ENCODE measurements at places on chromosomes 1 and 21.

- DNase-seq: no peak
Measured at GRCh38 chr21:37281993-37282392, 14.9 kb upstream of the VPS26C start.

GRCh38 chr1:188062456-188062855 is 1233.7 kb downstream of the PLA2G4A start:
- DNase-seq: no peak

- no peak for DNase-seq
Measured at GRCh38 chr1:64147759-64148158, 55.7 kb upstream of the UBE2U start.

DNA sequence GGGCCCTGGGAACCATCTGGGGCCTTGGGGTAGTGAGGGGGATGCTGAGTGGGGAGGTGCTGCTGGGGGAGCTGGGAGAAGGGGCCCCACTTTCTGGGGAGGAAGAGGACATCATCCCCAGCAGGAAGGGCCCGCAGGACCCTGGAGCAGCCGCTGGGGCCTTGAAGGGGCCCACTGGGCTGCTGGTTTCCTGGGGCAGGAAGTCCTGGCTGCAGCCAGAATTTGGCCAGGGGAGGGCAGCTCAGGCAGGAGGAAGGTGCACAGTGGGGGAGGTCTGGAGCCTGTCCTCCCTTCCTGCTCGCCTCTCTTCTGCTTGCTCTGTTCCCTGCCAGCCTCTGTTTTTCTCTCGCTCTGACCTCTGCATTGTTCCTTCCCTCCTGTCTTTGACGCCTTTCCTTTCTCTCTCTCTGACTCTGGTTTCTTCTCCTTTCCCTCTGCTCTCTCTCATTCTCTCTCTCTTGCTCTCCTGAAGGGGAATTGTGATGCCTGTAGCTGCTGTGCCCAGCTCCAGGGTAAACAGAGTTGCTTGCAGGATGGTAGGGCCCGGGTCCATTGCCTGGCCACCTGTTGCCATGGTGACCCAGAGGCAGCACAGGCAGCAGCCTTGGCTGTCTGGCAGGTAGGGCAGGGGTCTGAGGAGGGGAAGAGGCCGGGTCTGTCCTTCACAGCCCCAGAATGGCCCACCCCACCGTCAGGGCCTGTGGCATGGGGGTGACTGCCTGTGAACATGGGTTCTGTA is 23.9 kb downstream of the ACOT11 start:
- DNase-seq: no peak

- no peak for DNase-seq
Measured at GRCh38 chr1:225847610-225848009, 34.6 kb downstream of the TMEM63A start.

- no peak for DNase-seq
Measured at GRCh38 chr21:38306433-38307141, 49.8 kb downstream of the KCNJ15 start.

GRCh38 chr1:158809862-158810261 is 21.3 kb upstream of the MNDA start:
- no peak for DNase-seq

GRCh38 chr1:224591326-224591725 is 24.8 kb upstream of the CNIH3 start:
- no peak for DNase-seq

DNA sequence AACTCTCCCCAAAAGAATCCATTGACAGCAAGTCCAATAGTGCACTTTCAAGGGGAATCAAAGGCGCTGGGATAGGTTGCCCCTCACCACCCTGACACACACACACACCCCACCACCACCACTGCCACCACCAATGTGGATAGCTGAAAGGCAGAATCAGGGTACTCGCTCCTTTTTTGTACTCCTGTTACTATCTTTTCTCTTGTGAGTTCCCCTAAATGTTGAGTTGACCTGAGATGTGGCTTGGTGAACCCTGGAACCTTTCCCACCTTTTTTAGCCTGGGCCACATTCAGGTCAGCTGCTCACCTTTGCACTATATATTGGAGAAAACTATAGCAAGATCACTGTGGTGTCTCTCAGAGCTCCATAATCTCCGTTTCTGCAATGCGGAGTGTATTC is 3.9 kb downstream of the S100A8 start:
- no peak for DNase-seq

DNA sequence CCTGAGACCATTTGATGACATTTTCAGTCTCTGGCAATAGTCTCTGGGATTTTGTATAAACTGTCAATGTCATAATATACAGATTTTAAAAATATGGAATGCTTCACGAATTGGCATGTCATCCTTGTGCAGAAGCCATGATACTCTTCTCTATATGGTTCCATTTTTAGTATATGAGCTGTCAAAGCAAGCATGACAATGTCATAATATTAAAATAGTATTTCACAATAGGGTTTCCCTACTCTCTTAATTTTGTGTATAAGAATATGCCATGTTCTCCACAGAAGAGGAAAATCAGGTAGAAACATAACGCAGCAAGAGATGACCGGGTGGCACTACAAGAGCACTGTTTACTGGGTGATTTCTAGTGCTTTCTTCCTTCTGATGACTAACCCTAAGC is 8.3 kb upstream of the DIPK1A start:
- DNase-seq: no peak

DNA sequence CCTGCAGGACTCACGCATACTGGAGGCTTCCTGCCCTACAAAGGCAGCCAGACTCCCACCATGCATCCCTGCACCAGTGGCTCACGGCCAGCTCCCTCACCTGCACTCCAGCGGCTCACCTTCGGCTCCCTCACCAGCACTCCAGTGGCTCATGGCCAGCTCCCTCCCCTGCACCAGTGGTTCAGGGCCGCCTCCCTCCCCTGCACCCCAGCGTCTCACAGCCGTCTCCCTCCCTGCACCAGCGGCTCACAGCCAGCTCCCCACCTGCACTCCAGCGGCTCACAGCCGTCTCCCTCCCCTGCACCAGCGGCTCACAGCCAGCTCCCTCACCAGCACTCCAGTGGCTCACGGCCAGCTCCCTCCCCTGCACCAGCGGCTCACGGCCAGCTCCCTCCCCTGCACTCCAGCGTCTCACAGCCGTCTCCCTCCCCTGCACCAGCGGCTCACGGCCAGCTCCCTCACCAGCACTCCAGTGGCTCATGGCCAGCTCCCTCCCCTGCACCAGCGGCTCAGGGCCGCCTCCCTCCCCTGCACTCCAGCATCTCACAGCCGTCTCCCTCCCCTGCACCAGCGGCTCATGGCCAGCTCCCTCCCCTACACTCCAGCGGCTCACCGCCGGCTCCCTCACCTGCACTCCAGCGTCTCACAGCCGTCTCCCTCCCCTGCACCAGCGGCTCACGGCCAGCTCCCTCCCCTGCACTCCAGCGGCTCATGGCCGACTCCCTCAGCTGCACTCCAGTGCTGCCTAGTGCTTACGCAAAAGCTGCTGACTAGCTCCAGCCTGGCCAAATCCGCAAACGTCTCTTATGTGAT is 324.5 kb downstream of the NPHP4 start:
- no peak for DNase-seq

DNA sequence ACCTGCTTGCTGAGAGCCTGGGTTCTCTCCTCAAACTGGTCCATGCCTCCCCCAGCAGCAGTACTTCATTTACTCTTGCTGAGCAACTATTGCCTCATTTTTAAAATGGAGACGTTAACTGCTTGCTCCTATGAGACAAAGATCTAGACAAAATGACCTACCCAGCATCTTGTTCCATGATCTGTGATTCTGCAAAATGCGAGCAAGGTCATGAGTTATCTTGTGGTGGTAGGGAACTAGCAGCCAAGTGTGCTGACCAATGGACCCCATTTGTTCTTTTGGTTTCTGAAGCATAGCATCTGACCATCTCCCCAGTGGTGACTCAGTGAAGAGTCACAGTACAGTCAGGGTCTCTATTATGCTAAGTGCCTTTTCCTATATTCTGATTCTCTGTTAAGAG is 40.4 kb downstream of the TBX15 start:
- no peak for DNase-seq

DNA sequence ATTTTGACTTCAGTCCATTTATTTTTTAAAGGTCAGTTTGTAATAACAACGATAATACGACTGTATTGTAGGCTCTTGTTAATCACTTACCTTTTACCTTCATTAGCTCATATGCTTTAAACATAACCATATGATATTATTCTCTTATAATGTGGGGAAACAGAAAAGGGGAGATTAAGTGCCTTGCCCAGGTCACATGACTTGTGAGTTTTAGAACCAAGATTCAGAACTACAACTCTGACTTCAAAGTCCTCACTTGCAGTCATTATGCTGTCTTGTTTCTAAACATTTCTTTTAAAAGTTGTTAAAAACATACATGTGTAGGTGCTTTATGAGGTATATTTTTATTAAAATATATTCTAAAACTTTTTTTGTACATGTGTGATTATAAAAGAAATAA is 41.1 kb downstream of the SUCO start:
- DNase-seq: no peak

DNA sequence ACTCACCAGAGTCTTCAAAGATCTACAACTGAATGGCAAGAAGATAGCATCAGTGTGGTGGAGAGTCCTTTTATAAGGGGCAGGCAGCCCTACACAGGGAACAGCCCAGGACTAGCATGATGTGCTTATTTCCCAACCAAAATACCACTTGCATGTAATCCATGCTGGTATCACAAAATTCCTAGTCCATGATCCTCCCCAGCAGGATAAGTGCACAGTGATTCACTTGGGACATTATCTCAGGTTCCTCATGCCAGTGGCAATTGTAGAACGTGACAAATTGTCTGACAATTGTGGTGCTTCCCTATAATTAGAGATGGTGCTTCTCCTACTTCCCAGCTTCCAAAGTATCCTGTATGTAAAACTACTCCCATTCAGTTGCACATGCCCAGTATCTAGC is at the start of gene SPRR2G:
SPRR2G (minus strand) TSS at position 45 of the 400 bp plus-strand sequence. CDS start 780 bp downstream, outside the sequence.
- no peak for DNase-seq

- no peak for DNase-seq
Measured at GRCh38 chr1:214604523-214604922, 1.5 kb downstream of the CENPF start.

- DNase-seq: no peak
Measured at GRCh38 chr1:21124846-21125245, 51.9 kb downstream of the EIF4G3 start.

GRCh38 chr1:21659099-21659923 is 9.8 kb downstream of the RAP1GAP start:
- peak; percentile 83 for DNase-seq

DNA sequence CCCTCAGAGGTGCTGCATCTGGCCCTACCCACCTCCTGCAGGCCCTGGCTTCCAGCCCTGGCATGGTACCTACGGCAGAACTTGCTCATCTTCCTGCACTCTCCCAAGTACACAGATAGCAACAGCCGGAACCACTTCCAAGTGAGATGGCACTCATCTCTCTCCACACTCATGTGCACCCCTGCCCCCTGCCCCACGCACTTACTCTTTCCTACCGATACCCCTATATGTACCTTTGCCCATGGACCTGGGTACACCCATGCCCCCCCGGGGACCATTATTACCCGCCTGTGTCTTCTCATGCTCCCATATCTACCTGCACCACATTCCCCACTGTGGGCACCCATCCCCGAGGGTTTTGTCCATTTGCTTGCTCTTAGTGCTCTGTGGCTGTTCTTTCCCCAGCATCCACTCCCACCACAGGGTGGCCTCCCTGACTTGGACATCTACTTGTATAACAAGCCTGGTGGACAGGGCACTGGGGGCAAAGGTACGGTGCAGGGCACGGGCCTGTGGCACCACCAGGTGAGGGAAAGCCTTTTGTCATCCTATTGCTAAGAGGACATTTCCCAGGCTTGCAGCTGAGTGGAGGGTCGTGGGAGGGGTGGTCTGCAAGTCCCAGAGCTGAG is 14.7 kb downstream of the HYI start:
- DNase-seq: no peak

- DNase-seq: no peak
Measured at GRCh38 chr1:170533298-170533697, 1.3 kb downstream of the GORAB start.

DNA sequence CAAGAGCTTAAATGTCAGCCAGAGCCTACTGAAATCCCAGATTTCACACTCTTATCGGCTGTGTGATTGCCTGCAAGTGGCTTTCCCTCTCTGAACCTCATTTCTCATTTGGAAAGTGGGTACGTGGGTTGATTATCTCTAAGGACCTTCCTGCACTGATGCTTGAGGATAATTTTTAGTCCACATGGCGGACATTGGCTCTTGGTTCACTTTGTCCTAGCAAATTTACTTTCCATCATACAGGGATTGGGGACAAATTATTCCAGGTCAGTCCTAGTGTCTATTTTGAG is 111.6 kb downstream of the ACTL8 start:
- DNase-seq: no peak

DNA sequence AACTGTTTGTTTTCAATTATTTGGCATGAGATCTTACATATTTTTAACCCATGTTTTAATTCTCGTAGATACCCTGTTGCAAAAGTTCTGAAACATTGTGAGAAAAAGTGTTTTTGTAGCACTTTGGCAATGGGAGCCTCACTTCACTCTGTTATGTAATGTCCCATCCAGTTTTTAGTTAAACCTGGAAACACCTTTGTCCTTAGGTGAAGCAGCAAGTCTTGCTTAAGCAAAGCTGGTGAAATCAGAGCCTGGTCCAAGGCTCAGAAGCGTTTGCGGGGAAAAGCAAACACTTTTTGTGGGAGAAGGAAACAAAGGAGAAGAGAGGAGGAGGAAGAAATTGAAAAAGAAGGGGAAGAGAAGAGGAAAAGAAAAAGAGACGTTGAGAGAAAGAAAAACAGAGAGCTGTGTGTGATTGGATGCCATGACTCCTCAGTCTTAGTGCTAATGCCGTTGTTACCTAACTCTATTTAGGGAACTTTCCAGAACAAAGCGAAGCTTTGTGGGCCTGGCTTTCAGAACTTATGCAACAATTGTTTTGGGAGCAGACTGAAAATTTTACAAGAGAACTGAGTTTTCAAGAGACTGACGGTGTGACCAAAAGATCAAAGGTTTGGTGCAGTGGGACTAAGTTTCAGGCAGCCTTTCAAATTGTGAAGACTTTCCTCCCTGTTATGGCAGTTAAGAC is 93.1 kb downstream of the NTMT2 start:
- no peak for DNase-seq

DNA sequence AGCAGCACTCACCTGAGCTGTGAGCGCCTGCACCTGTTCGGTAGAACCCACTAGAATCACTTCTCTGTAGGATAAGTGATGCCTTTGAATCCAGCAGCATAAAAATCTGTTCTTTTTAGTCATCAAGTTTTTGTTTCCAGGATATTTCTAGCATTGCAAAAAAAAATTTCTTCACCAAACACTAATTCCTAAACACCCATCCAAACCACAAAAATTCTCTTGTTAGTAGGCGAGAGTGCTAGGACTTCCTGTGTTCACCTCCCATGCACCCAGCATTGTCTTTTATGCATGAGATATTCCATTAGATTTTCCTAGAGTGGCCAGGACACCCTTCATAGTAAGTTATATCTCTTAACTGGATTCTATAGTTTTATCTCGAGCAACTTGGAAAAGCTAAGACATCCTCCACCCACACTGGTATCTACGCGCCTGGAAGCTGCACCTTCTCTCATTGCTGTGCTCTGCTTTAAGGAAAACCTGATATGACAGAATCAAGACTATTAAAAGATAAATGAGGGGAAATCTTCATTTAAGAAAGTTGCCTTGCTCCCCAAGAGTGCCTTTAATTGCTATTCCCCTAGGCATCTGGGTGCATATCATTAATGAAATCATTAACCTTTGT is 12.3 kb downstream of the SERTAD4 start:
- no peak for DNase-seq
